Thoracic aorta (tissue), 2 donors: ENCODE measurements at places on chromosomes 6 and 20. TPM values are rescaled to one million over a fixed set of nuclear protein-coding genes. Genes with fewer than 3 reads are reported as not detected.

Gene PLEKHG1
- 29.3 TPM for total RNA-seq

Gene OPN5
- not detected for total RNA-seq

Gene CDS2
- total RNA-seq: 63.6 TPM

Gene CHRNA4
- total RNA-seq: not detected

Gene MUCL3
- not detected for total RNA-seq

Gene HLA-DQA1
- total RNA-seq: 4.5 TPM

Gene SLC22A2
- not detected for total RNA-seq

Gene SLCO4A1
- total RNA-seq: 26.0 TPM

Gene GINS1
- 0.41 TPM for total RNA-seq

Gene PTCHD4
- total RNA-seq: 4.9 TPM

Gene DUSP15
- total RNA-seq: 3.9 TPM

DNA sequence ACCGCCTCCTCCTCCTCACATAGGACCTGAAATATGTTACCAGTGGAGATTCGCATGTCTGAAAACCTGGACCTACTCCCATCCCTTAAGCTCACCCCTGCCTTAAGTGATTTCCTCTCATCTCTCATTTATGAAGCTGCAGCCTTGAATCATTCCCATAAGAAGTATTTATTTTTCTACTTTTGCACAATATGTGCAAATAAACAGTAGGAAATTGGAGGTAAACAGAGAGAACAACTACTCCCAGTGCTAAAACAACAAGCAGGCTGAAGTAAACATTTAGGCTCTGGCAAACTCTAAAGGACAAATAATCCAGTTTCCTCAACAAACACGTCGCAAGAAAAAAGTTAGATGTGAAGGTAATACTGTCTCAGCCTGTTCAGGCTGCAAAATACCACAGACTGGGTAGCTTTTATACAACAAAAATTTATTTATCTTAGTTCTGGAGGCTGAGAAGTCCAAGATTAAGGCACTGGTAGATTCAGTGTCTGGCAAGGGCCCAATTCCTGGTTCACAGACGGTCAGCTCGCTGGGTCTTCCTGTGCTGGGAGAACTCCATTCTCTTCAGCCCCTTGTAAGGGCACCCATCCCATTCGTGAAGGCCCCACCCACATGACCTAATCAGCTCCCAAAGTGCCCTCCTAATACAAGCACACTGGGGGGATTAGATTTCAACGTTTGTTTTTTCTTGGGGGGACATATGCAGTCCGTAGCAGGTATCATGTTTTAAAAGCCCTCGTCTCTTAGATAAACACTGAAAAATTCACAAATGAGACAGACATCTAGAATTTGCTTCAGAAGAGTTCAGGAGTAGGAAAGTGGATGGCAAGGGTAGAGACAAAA is 15.6 kb downstream of the SPATA2 start:
- H3K27ac ChIP-seq: no peak overlapping the region
- DNase-seq: no peak
- H3K4me3 ChIP-seq: no peak overlapping the region
- peaks cover 9% of the 10 kb centered on the region for H3K36me3 ChIP-seq
- H3K27me3 ChIP-seq: no peaks in the 10 kb centered on the region

- no peaks in the 10 kb centered on the region for H3K27me3 ChIP-seq
- DNase-seq: no peak
- no peak overlapping the region for H3K27ac ChIP-seq
- H3K36me3 ChIP-seq: no peaks in the 10 kb centered on the region
- no peak overlapping the region for H3K4me3 ChIP-seq
These were observed 397.8 kb downstream of the KIF16B start for GRCh38 chr20:16175322-16175961.

DNA sequence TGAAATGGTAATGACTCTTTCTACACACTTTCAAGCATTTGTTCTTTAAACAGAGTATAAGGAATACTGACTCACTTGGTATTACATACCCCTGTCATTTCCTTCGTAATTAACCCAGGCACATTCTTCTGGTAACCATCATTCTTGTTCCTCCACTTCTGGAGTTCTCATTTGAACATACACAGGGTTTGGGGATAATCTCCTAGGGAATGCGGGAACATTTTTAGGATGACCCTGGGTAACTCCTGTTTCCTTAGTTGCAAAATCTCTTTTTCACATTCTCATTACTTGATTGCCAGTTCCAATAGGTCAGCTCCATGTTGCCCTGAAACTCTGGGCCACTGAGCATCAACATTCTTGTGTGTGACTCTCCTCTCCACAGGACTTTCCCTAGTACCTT is 51.5 kb upstream of the E2F3 start:
- DNase-seq: no peak
- no peak overlapping the region for H3K4me3 ChIP-seq
- H3K36me3 ChIP-seq: no peaks in the 10 kb centered on the region
- H3K27me3 ChIP-seq: no peaks in the 10 kb centered on the region
- no peaks in the 10 kb centered on the region for H3K4me1 ChIP-seq

GRCh38 chr6:143262859-143263258 is 187.6 kb downstream of the ADAT2 start:
- H3K27me3 ChIP-seq: no peaks in the 10 kb centered on the region
- H3K27ac ChIP-seq: no peak overlapping the region
- DNase-seq: no peak
- no peaks in the 10 kb centered on the region for H3K36me3 ChIP-seq
- H3K4me1 ChIP-seq: peaks cover 24% of the 10 kb centered on the region

- H3K36me3 ChIP-seq: no peaks in the 10 kb centered on the region
- H3K4me3 ChIP-seq: no peak overlapping the region
- no peak overlapping the region for H3K27ac ChIP-seq
- H3K4me1 ChIP-seq: no peaks in the 10 kb centered on the region
These were observed 7.4 kb upstream of the UTRN start for GRCh38 chr6:144277605-144278227.

- no peak for DNase-seq
- no peaks in the 10 kb centered on the region for H3K36me3 ChIP-seq
- H3K4me1 ChIP-seq: no peaks in the 10 kb centered on the region
- no peak overlapping the region for H3K4me3 ChIP-seq
- no peak overlapping the region for H3K27ac ChIP-seq
These were observed 224.4 kb downstream of the BCAS1 start for GRCh38 chr20:53845980-53846379.

- no peak for DNase-seq
- H3K27ac ChIP-seq: no peak overlapping the region
- no peak overlapping the region for H3K4me3 ChIP-seq
These were observed 268.5 kb upstream of the FOXQ1 start for GRCh38 chr6:1043458-1043836.

DNA sequence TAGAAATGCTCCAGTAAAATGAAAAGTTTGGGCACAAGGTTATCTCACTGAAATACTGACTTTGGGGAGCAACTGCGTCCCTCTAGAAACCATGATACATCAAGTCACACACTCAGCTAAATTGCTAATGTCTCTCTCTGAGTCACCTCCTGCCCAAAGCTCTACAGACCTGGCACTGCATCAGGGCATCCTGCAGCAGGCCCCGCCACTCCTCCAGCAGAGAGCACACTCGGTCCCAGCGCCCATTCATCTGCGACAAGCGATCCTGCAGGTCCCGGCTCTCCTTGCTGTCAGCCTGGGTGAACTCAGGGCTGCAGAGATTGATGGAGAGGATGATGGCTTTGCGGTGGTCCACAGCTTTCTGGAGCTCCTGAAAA is 329.0 kb downstream of the ESR1 start:
- H3K4me3 ChIP-seq: no peak overlapping the region
- H3K4me1 ChIP-seq: no peaks in the 10 kb centered on the region
- H3K27me3 ChIP-seq: no peaks in the 10 kb centered on the region
- H3K36me3 ChIP-seq: peaks cover 81% of the 10 kb centered on the region
- no peak for DNase-seq
- no peak overlapping the region for H3K27ac ChIP-seq

- H3K27me3 ChIP-seq: no peaks in the 10 kb centered on the region
- no peak for DNase-seq
- peak overlapping the region; percentile 96 for H3K27ac ChIP-seq
- H3K36me3 ChIP-seq: no peaks in the 10 kb centered on the region
These were observed 681 bp downstream of the DIDO1 start for GRCh38 chr20:62925420-62926228.

GRCh38 chr6:139540894-139541293 is 166.4 kb upstream of the CITED2 start:
- no peaks in the 10 kb centered on the region for H3K36me3 ChIP-seq
- no peak overlapping the region for H3K4me3 ChIP-seq
- H3K27ac ChIP-seq: peak overlapping the region; percentile 69
- H3K4me1 ChIP-seq: peaks cover 15% of the 10 kb centered on the region

- DNase-seq: no peak
- no peak overlapping the region for H3K27ac ChIP-seq
- no peaks in the 10 kb centered on the region for H3K27me3 ChIP-seq
These were observed 14.3 kb upstream of the FAM135A start for GRCh38 chr6:70398783-70399728.

- H3K27ac ChIP-seq: peak overlapping the region; percentile 93
- H3K4me1 ChIP-seq: peaks cover 10% of the 10 kb centered on the region
- no peaks in the 10 kb centered on the region for H3K36me3 ChIP-seq
- peak overlapping the region; percentile 90 for H3K4me3 ChIP-seq
- H3K27me3 ChIP-seq: no peaks in the 10 kb centered on the region
- DNase-seq: no peak
These were observed 45.3 kb upstream of the ZNF184 start for GRCh38 chr6:27517928-27518787.

GRCh38 chr6:53581173-53581773 is 36.4 kb upstream of the GCLC start:
- H3K27ac ChIP-seq: no peak overlapping the region
- no peak overlapping the region for H3K4me3 ChIP-seq
- no peak for DNase-seq
- no peaks in the 10 kb centered on the region for H3K36me3 ChIP-seq
- H3K27me3 ChIP-seq: no peaks in the 10 kb centered on the region

- H3K36me3 ChIP-seq: no peaks in the 10 kb centered on the region
- H3K27ac ChIP-seq: no peak overlapping the region
- DNase-seq: no peak
- H3K4me3 ChIP-seq: no peak overlapping the region
- no peaks in the 10 kb centered on the region for H3K4me1 ChIP-seq
These were observed 33.3 kb upstream of the SASH1 start for GRCh38 chr6:148309301-148309700.

GRCh38 chr6:68778356-68779020 is 143.4 kb downstream of the ADGRB3 start:
- H3K4me1 ChIP-seq: no peaks in the 10 kb centered on the region
- no peak overlapping the region for H3K4me3 ChIP-seq
- H3K36me3 ChIP-seq: no peaks in the 10 kb centered on the region

DNA sequence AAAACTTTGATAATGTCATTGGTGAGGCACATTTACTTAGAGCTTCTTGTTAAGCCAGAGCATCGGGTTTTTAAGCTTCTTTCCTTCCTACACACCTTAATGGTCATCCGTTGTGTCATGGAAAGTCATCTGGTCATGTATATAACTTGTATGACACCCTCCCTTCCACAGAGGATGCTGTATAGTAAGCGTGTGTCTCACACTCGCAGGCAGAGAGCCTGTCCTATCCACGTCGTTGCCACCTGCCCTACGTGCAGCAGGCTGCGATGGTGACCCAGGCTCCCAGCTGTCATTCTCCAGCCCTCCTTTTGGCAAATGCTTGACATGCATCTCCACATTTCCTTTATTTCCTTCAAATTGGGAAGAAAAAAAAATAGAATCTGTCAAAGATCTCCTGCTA is 85.6 kb downstream of the MYB start:
- no peaks in the 10 kb centered on the region for H3K36me3 ChIP-seq
- no peak for DNase-seq
- H3K27me3 ChIP-seq: no peaks in the 10 kb centered on the region
- no peaks in the 10 kb centered on the region for H3K4me1 ChIP-seq
- H3K27ac ChIP-seq: no peak overlapping the region
- no peak overlapping the region for H3K4me3 ChIP-seq

GRCh38 chr20:57074386-57074785 is 192.1 kb downstream of the BMP7 start:
- no peaks in the 10 kb centered on the region for H3K36me3 ChIP-seq
- no peak overlapping the region for H3K27ac ChIP-seq
- no peak for DNase-seq
- H3K27me3 ChIP-seq: no peaks in the 10 kb centered on the region
- H3K4me3 ChIP-seq: no peak overlapping the region
